ENCODE measurements at places on chromosomes 1 and 21.
A peak's percentile ranks its signal among the peaks of the same experiment; 100 is the strongest.

GRCh38 chr1:213154056-213154685 is 103.1 kb downstream of the RPS6KC1 start:
- no peak for DNase-seq

- DNase-seq: no peak
Observed at GRCh38 chr1:21089299-21089698, 87.4 kb downstream of the EIF4G3 start.

DNA sequence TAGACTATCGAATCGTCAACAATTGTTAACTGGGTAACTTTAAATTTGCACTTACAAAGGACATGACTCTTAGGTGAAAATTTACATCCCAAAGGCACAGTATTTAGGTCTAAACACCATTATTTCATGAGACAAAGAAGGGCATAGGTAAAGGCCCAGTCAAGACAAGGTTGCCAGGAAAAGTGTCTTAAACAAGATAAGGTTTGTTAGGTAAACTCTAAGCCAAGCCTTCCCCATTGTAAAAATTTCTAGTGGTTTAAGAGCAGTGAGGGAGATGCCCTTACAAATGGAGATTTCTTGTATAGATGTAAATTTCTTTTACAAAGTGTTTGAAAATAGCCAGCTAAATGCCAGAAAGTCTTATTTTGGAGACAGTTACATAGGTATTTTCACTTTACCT is 36.9 kb upstream of the FNBP1L start:
- no peak for DNase-seq

- peak; percentile 61 for DNase-seq
Observed at GRCh38 chr1:41919764-41920397, 1.2 kb upstream of the HIVEP3 start.

- DNase-seq: no peak
Observed at GRCh38 chr1:35226546-35226945, 33.6 kb upstream of the SFPQ start.
